NCI-H187 (cell line): ENCODE measurements at places on chromosomes 2 and 18.
A peak's percentile ranks its signal among the peaks of the same experiment; 100 is the strongest.

DNA sequence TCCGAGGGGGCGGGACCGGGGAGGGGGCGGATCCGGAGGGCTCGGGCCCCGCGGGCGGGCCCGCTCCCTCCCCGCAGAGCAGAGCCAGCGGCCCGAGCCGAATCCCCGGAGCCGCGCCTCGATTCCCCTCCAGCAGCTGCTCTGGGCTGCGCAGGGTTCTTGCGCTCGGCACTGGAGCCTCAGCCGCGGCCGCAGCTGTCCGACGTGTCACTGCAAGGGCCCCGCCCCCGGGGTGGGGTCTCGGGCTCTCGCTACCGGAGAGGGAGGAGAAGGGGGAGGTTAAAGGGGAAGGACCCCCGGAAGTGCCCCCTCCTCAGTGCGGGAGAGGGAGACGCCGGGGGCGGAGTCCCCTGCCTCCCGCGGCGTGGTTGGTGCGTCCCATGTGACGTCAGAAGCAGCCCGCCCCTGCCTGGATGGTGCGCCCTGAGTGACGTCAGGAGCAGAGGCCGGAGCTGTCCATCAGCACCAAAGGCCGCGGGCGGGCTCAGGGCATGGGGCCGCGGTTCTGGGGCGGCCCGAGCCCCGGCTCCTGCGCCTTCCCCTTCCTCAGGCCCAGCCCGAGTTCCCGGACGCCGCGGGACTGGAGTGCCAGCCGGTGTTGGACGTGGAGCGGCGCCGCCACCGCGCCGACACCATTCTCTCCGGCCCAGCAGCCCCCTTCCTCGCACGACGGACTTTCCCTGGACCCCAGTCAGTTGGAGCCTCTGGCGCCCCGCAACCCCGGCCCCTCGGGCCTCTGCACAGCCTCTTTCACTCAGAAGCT lies at the start of the genes CHPF and TMEM198:
CHPF (minus strand) TSS at position 214 of the 763 bp plus-strand sequence. CDS start 271 bp downstream, outside the sequence.
TMEM198 (plus strand) TSS at position 433 of the 763 bp plus-strand sequence. CDS start 700 bp downstream, outside the sequence.
- peak; percentile 94 for DNase-seq

DNA sequence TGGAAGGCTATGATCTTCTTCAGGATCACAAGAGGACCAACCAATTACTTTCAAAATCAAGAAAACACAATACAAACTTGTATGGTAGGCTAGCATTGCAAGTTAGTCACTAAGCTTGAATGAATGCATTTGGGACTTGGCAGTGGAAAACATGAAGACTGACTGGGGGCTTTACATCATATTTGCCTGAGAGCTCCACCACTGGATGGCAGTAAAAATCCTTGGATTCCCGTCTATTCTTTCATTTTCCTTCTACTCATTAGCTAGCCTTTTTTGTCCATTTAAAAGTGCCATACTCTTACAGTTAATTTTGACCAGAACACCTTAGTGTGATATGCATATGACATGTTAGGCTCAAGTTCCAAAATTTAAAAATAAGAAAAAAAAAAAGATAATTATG lies 63.5 kb upstream of the RASGRP3 start:
- DNase-seq: no peak

GRCh38 chr2:143296089-143296488 lies 166.9 kb downstream of the ARHGAP15 start:
- no peak for DNase-seq

GRCh38 chr2:221752781-221753180 lies 180.7 kb upstream of the EPHA4 start:
- DNase-seq: no peak

DNA sequence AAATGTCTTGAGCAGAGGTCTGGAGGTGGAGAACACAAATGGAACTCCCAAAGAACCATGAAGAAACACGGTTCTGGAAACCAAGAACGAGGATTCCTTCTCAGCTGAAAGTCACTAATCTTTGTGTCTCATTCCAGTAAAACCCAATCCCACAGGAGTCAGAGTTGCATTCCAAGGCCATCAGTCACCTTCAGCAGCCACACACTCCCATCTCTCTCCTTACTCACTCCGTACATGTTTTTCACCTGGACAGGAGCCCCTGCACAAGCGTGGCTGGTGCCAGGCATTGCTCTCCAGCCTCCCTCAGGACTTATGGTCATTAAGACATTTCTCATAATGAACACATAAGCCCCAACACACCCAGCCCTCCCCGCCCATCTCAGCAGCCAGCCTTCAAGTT lies 175.4 kb upstream of the SIX2 start:
- no peak for DNase-seq

GRCh38 chr2:74267068-74267467 lies 68.7 kb downstream of the MTHFD2 start:
- DNase-seq: no peak

DNA sequence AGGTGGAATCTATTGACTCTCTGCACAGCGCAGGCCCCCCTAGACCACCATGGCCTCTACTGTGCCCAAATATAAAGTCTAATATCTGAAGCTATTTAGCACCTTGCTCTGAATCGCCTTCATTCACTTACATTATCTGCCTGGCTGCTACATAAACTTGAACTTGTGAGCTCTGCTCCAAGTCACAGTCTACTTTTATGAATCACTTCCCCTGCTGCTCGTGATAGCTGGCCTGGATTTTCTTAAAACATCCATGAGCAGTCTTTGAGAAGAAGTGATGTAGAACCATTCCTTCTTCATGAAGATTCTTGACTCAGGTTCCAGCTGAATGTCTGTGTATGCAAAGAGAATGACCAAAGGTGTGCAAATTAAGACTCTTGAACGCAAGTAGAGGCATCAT lies 359.5 kb downstream of the RND3 start:
- DNase-seq: no peak

- no peak for DNase-seq
Measured at GRCh38 chr2:113892004-113892710, 2.3 kb downstream of the ACTR3 start.

DNA sequence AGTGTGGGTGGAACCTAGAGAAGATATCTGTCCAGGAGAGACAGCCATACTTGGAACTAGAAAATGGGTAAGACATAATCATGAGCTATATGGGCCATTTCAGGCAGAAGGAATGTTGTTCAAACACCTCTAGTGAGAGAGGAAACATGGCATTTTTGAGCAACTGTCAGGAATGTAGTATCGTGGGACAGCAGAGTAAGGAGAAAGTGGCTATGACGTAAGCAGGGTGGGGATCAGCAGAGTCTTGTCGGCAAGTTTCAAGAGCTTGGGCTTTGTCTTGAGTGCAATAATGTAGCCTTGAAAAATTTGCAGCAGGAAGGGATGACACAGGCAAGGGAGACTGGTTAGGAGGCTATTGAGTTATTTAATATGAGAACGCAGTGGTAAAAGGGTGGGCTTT lies 20.4 kb downstream of the SERPINB7 start:
- DNase-seq: no peak

DNA sequence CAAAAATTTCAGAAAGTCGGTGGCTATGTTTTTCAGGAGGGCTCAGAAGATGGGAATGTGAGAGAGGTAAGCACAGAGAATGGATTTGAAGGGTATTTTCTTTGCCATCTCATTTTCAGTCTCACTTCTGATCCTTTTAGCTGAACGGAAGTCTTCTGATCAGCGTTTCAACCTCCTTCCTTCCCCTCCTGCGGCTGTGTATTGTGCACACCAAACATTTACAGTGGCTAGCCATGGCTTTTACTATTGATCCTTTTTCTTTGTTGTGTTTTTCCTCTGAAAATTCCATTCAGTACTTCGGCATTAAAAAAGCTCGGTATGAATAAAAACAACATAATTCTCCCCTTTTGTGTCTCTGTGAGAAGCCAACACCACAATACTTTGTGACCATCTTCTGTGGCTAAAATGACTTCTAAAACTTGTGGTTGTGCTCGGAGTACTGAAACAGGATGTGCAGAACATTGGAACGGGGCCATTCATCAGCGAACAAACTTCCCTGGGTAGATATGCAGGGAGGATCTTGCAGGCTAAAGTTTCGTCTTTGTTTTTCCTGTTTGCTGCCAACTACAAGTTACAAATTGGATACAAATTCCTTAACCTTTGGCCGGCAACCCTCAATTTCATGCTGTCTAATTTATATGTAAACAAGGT lies 260.8 kb upstream of the FAM98A start:
- no peak for DNase-seq

- no peak for DNase-seq
Measured at GRCh38 chr18:3107740-3108151, 94.8 kb upstream of the LPIN2 start.

GRCh38 chr2:98026927-98027522 lies 31.3 kb upstream of the TMEM131 start:
- DNase-seq: no peak

DNA sequence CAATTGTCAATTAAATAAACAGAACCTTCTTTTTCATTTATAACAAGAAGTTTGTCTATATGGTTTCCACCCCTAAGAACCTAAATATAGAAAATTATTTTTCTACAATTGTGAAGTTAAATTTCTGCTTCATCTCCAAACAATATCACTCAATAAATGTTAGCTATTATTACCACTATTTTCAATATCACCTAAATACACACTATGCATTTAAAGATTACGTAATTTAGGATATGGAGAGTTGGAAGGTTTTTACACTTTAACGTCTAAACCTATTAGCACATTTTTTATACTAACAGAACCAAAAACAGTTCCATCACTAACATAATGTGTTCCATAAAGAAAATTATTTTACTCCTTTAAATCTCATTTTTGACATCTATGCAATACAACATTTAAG lies 48.0 kb downstream of the ROCK2 start:
- no peak for DNase-seq

DNA sequence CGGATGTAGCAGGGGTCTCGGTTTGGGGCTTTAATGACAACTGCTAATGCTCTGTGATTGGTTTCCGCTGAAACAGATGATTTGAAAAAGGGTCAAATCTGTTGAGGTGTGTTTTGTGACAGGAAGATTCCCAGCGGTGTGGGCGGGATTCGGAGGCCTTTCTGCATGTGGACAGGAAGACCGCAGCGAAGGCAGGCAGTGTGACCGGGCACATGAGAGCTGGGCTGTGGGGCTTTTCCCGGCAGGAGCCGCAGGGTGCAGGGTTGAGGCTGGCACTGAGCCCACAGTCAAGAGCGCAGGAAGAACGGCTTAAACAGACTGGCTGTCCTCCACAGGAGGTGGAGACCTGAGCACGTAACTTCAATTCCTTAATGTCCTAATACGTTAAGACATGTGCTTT lies 180.0 kb upstream of the TPO start:
- DNase-seq: peak; percentile 47

DNA sequence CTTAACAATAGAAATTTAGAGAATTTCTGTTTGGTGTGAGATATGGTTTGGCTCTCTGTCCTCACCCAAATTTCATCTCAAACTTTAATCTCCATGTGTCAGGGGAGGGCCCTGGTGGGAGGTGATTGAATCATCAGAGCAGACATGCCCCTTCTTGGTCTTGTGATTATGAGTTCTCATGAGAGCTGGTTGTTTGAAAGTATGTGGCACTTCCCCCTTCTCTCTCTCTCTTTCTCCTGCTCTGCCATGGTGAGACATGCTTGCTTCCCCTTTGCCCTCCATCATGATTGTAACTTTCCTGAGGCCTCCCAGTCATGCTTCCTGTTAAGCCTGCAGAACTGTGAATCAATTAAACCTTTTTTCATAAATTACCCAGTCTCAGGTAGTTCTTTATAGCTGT lies 524.7 kb upstream of the ACVR2A start:
- DNase-seq: no peak

DNA sequence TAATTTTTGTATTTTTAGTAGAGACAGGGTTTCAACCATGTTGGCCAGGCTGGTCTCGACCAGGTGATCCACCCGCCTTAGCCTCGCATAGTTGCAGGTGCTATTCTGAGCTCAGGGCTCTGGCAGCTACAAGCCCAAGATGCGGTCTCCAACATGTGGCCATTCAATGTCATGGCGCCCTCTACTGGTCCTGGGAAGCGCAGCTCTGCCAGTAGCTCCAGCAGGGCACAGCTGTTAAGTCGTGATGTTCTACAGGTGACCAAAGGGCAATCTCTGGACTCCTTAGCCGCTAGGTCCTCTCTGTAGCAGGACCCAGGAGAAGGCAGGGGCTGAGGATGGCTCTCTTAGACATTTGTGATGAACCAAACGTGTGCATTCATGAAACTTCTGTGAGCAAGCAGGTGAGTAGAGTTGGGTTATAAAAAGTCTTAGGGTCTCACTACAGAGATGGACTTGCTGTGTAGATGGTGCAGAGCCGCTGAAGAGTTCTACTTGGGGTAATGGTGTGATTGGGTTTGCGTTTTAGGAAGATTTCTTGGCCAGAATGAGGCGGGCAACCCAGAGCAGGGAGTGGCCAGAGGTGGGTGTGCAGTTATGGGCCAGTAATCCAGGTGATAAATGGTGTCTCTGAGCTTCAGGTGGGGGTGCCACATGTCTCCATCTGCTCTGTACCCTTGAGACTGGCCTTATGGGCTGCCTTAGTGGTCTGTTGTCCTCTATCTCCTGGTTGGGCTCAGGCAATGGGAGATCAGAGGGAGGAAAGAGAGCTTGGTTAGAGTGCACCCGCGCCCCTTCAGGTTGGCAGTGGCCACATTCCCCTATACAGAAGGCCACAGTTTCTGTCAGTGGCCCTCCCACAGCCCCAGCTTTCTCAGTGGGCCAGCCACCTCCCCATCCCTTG lies 31.0 kb downstream of the IL37 start:
- DNase-seq: no peak

- no peak for DNase-seq
Measured at GRCh38 chr2:135009339-135009738, 37.9 kb downstream of the MAP3K19 start.

DNA sequence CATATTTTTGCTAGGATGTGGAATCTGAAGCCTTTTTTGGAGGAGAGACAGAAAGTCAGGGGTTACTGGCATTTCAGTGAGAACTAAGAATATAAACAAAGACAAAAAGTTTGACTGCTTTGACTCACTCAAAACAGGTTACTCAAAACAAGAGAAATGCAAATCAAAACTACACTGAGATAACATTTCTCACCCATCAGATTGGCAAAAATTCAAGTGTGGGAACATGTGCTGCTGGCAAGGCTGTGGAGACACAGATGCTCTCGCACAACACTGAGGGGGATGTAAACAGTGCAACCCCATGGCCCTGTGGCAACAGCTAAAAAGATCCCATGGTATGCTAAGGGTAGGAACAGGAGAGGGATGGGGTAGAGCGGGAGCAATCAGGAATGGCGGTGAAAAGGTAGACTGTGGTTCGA lies 86.6 kb downstream of the DTNB start:
- DNase-seq: no peak

GRCh38 chr2:220420820-220421219 lies 793.4 kb downstream of the SLC4A3 start:
- DNase-seq: no peak

GRCh38 chr2:61461404-61461803 lies 9.5 kb downstream of the USP34 start:
- DNase-seq: no peak

DNA sequence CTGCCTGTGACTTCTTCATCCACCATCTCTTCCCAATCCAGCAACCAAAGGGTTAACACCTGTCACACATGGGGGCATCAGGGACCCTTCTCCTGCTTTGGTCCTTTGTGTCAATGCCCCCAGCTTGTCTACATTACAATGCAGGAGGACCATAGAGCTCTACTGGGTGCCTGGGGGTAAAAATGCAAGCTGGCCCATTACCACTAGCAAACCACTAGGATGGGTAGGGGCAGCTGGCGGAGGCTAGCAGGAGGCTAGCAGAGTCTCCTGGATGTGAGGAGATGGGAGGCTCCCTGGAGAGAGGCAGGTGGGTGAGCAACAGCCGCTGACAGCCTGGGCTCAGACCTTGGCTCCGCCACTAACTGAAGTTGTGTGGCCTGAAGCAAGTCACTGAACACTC lies 153.4 kb upstream of the SKOR2 start:
- DNase-seq: no peak
